ENCODE measurements at places on chromosomes 6 and 20. TPM values are rescaled to one million over a fixed set of nuclear protein-coding genes. Genes with fewer than 3 reads are reported as not detected.

The FAM217A gene
- not detected for total RNA-seq

The TSPO2 gene
- not detected for total RNA-seq

The GSTA3 gene
- not detected for total RNA-seq

The GRIK2 gene
- not detected for total RNA-seq

The MICB gene
- 17.7 TPM for total RNA-seq

The FOXF2 gene
- not detected for total RNA-seq

The HS3ST5 gene
- not detected for total RNA-seq

DNA sequence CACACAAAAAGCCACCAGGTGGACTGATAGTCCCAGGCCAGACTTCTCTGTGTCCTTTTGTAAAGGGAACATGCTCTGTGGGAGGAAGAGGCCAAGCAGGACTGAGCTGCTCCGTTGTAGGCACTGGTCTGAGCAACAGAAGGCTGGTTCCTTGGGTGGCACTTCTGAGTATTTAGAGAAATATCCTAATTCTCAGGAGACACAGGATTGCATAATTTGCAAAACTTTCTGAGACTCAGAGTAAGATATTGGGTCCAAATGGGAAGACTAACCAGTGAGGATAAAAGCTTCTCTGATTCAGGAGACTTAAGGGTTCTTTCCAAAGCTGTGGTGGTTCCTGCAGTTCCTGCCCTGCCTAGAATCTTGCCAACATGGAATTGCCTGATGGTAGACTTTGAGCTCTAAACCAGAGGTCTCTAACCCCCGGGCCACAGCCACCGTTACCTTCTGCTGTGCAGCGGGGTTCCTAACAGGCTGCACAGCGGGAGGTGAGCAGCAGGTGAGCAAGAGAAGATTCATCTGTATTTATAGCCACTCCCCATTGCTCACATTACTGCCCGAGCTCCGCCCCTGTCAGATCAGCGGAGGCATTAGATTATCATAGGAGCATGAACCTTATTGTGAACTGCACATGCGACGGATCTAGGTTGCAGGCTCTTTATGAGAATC, 107.0 kb downstream of the OLIG3 start:
- no peaks in the 10 kb centered on the region for H3K36me3 ChIP-seq
- no peak for DNase-seq
- H3K4me3 ChIP-seq, result no peak overlapping the region
- no peaks in the 10 kb centered on the region for H3K27me3 ChIP-seq

DNA sequence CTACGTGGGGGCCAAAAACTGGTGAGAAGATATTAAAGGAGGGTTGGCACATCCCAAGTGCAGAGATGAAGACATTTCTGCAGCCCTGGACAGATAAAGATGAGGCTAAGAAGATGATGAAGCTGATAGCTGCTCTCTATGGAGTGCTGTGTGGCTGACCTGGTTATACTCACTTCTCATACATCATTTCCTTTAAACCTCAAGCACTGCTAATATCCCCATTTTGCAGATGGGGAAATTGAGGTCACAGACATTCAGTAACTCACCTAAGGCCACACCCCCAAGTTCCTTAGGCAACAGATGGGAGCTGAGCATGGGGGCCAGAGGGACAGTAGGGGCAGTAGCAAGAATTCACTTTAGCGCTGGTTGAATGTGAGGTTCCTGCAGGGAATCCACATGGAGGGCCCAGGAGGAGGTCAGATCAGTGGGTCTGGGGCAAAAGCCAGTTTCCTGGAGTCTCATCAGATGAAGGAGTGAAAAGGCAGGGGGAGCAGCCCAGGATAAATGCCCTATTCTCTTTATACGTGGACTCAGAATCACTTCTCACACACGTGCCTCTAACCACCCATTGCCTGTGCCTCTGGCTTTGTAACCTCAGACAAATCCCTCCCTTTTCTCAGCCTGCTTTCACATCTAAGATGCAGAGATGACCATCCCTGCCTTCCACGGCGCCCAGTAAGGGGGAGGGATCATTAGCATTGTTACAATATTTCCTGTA, 125.8 kb downstream of the NFATC2 start:
- peaks cover 41% of the 10 kb centered on the region for H3K4me1 ChIP-seq
- peak overlapping the region; percentile 2 for H3K27ac ChIP-seq
- H3K27me3 ChIP-seq, result no peaks in the 10 kb centered on the region
- DNase-seq, result no peak

DNA sequence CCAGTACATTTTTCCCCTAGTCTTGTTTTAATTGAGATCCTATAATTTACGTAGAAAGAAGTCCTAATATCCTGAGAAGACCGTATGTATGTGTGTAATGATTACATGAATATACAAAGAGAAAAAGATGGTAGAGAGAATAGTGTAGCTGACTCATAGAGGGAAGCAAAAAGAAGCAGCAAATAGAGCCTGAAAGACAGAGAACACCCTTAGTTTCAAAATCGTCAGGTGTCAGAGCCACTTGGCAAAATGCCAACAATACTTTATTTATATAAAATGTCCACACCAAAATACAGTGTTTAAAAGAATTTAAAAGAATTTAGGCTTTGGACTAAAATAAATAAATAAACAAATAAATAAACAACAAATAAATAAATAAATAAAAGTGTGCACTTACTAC, 1414.1 kb upstream of the EYS start:
- H3K27me3 ChIP-seq, result no peaks in the 10 kb centered on the region
- H3K4me1 ChIP-seq, result no peaks in the 10 kb centered on the region
- H3K27ac ChIP-seq, result no peak overlapping the region

DNA sequence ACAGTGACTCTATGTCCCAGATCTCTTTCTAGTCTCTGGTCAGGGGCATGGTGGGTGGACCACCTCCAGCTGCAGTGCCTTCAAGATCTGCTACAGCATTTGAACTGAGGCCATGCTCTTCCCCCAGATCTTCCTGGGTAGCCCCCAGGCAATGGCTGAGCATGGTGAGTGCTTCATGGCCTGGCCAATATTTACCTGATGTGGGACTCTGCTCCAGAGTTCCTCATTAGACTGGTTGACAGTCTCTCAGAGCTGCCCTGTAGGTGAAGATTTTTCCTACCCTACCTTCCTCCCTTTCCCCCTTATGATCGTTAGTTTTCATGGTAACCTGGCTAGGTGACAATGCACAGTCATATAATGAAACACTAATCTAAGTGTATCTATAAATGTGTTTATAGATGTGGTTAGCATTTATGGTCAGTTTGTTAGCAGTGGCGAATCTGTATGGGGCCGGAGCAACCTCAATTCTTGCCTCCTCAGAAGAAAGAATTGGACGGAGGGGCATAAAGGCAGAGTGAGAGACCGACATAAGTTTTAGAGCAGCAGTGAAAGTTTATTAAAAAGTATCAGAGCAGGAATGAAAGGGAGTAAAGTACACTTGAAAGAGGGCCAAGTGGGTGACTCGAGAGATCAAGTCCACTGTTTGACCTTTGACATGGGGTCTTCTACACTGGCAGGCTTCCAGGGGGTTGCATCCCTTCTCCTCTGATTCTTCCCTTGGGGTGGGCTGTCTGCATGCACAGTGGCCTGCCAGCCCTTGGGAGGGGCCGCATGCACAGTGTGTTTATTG, 256.3 kb downstream of the CD83 start:
- peaks cover 3% of the 10 kb centered on the region for H3K36me3 ChIP-seq
- H3K27ac ChIP-seq, result no peak overlapping the region
- H3K27me3 ChIP-seq, result peaks cover 3% of the 10 kb centered on the region
- DNase-seq, result no peak
- no peak overlapping the region for H3K4me3 ChIP-seq

- no peak overlapping the region for H3K27ac ChIP-seq
- H3K36me3 ChIP-seq, result no peaks in the 10 kb centered on the region
- no peak for DNase-seq
- H3K4me1 ChIP-seq, result no peaks in the 10 kb centered on the region
- no peak overlapping the region for H3K4me3 ChIP-seq
- peaks cover 13% of the 10 kb centered on the region for H3K27me3 ChIP-seq
These were observed 9.1 kb upstream of the RNF182 start for GRCh38 chr6:13915561-13916229.

DNA sequence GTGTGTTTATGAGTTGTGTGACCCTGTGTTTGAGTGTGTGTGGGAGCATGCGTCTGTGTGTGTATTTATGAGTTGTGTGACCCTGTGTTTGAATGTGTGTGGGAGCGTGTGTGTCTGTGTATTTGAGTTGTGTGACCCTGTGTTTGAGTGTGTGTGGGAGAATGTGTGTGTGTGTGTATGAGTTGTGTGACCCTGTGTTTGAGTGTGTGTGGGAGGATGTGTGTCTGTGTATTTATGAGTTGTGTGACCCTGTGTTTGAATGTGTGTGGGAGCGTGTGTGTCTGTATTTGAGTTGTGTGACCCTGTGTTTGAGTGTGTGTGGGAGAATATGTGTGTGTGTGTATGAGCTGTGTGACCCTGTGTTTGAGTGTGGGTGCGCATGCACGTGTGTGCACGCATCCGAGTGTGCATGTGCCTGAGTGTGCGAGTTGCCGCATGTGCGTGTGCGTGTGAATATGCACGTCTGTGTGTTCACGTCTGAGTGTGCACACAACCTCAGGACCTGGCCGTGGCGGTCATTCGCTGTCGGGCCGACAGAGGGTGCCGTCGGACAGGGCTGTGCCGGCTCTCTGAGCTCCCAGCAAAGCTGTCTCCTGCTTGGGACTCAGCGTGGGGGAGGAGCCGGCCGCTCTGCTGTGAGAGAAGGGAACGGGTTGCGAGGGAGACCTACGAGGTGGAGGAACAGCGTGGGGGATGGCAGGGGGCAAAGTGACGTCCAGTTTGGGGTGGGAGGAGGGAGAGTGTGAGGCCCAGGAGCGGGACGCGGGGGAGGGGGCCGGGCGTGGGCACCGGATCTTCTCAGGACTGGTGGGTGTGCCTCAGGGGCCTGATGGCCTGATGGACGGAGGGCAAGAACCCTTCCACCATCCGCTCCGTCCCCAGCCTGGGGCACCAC, 19.7 kb downstream of the SLC17A9 start:
- peak; percentile 89 for DNase-seq
- peaks cover 11% of the 10 kb centered on the region for H3K4me1 ChIP-seq
- H3K27ac ChIP-seq, result no peak overlapping the region
- no peaks in the 10 kb centered on the region for H3K36me3 ChIP-seq
- peak overlapping the region; percentile 46 for H3K4me3 ChIP-seq
- H3K27me3 ChIP-seq, result peaks cover 49% of the 10 kb centered on the region

DNA sequence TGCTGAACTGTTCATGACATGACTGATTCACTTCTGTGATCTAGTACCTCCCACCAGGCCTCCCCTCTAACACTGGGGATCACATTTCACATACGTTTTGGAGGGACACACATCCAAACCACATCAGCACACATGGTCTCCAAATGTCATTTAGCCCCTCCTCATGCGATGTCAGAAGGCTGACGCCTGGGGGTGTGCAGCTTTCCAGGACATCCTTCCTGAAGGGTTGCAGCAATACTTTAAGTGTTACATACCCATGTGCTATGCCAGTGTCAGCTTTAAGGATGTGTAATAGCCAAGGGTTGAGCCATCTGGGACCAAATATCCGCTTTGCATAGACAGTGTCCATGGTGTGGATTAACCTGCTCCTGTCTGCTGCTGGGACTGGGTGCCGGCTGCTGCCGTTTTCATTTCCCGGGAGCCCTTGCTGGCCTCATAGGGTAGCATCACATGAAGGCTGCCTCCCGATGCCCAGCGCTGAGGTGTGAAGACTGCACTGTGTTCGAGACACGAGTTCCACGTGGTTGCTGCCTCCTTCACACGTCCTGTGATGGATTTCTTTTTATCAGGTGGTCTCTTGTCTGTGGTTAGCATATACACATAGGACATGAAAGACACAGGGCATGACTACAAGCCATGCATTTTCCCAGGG, 219.0 kb downstream of the THBS2 start:
- no peak overlapping the region for H3K27ac ChIP-seq
- H3K4me1 ChIP-seq, result no peaks in the 10 kb centered on the region
- no peaks in the 10 kb centered on the region for H3K36me3 ChIP-seq
- no peak for DNase-seq

- peak overlapping the region; percentile 96 for H3K4me3 ChIP-seq
- peak overlapping the region; percentile 97 for H3K27ac ChIP-seq
These were observed 500 bp downstream of the LTV1 start for GRCh38 chr6:143843677-143843999.

GRCh38 chr6:36607683-36608386, 13.7 kb downstream of the SRSF3 start:
- no peak for DNase-seq
- H3K4me1 ChIP-seq, result peaks cover 50% of the 10 kb centered on the region
- H3K36me3 ChIP-seq, result peaks cover 73% of the 10 kb centered on the region
- H3K27ac ChIP-seq, result peak overlapping the region; percentile 75
- no peaks in the 10 kb centered on the region for H3K27me3 ChIP-seq

GRCh38 chr6:80331974-80332373, 225.5 kb downstream of the BCKDHB start:
- H3K27me3 ChIP-seq, result no peaks in the 10 kb centered on the region
- H3K4me1 ChIP-seq, result peaks cover 1% of the 10 kb centered on the region

DNA sequence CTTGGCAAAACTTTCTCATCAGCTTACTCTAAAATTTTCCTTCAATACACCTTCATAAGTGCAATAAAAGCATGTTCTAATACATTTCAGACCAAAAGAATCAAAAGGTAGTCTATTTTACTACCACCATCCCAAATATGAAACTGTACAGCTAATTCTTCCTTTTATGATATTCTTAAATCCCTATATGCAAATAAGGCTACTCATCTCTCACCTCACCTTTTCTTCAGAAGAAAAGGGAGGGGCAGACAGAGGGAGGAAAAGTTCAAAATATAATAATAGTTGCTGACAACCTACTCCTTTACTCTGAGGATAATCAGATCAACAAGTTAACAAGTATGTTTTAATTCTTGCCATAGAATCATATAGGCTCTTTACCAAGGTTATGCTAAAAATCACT, 7.4 kb downstream of the C6orf120 start:
- peaks cover 21% of the 10 kb centered on the region for H3K36me3 ChIP-seq
- H3K27ac ChIP-seq, result no peak overlapping the region
- no peaks in the 10 kb centered on the region for H3K27me3 ChIP-seq
- no peak overlapping the region for H3K4me3 ChIP-seq
- DNase-seq, result no peak

DNA sequence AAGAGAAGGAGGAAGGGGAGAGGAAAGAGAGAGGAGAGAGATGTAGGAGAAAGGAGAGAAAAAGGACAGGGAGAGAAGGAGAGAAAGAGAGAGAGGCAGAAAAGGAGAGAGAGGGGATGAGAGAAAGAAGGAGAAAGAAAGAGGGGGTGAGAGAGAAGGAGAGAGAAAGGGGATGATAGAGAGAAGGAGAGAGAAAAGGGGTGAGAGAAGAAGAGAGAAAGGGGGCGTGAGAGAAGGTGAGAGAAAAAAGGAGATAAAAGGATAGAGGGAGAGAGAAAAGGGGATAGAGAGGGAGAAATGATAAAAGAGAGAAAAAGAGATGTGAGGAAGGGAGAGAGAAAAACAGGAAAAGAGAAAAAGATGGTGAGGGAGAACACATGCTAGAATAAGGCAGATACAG, 933.4 kb downstream of the KIF16B start:
- no peak overlapping the region for H3K4me3 ChIP-seq
- no peaks in the 10 kb centered on the region for H3K4me1 ChIP-seq
- no peak overlapping the region for H3K27ac ChIP-seq
- DNase-seq, result no peak

DNA sequence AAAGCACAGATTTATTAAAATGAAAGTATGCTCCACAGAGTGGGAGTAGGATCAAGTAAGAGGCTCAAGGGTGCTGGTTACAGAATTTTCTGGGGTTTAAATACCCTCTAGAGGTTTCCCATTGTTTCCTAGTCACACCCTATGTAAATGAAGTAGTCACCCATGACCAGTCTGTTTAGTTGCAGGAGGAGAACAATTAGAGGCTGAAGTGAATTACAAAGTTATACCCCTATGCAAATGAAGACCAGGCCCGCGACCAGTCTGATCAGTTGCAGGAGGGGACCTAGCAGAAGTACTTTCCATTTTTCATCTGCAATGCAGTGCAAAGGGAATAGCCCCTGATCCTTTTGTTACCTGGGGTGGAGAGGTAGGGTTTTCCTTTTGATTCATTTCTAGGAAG, 11.8 kb upstream of the FILIP1 start:
- H3K36me3 ChIP-seq, result no peaks in the 10 kb centered on the region
- DNase-seq, result no peak
- no peak overlapping the region for H3K27ac ChIP-seq
- peaks cover 3% of the 10 kb centered on the region for H3K27me3 ChIP-seq
- H3K4me3 ChIP-seq, result no peak overlapping the region
- H3K4me1 ChIP-seq, result no peaks in the 10 kb centered on the region
